ENCODE measurements at places on chromosomes 1 and 21.

DNA sequence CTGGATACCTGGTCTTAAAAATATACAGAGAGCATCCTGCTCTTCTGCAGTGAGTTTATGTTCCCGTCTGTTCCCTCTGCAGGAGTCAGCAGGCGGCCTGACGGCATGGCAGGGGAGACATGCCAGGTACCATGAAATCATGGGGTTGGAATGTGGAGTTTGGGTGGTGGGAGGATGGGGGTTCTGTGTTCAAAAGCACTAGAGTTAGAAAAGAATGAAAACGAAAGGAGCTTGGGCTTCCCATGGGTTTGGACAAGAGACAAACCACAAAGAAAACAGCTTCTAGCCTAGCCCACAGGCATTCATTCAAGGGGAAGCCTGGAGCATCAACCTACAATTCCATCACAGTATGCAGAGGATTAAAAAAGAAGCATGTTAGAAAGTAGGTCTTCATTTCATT lies 59.9 kb downstream of the WARS2 start:
- DNase-seq = no peak

GRCh38 chr1:46747683-46748288 lies 28.9 kb upstream of the EFCAB14 start:
- DNase-seq = no peak

DNA sequence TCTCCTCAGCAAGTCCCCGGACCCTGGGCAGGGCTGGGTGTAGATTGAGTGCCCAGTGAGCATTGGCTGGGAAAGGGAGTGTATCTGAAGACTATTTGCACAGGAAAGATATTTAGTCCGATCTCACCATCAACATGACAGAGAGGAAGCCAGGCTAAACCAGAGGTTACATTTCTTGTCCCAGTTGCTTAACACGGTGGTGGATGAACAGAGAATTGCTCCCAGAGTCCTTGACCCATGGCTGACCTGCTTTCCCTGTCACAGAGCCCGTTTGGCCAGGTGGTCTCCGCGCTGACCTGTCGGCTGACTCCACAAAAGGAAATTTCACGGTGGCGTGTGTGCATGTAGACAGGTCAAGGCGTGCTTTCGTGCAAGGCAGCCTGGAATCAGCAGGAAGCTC lies 83.5 kb downstream of the BEND5 start:
- DNase-seq = no peak

DNA sequence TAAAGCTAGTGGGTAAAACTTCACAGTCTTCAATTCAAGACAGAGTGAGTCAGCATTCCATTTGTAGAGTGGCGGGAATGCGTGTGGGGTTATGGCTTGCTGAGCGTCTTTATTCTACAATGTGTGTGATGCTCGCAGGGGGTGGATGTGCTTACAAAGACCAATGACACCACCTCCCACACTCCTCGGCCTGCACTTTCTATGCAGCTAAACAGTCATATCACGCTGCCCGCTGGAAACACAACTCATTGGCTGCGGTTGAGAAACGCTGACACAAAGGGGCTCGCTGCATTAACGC lies 298.5 kb downstream of the PCP4 start:
- no peak for DNase-seq

- no peak for DNase-seq
Observed at GRCh38 chr1:100893718-100894117, 924 bp downstream of the EXTL2 start.

GRCh38 chr21:37368541-37369279 lies 2.1 kb downstream of the DYRK1A start:
- no peak for DNase-seq

DNA sequence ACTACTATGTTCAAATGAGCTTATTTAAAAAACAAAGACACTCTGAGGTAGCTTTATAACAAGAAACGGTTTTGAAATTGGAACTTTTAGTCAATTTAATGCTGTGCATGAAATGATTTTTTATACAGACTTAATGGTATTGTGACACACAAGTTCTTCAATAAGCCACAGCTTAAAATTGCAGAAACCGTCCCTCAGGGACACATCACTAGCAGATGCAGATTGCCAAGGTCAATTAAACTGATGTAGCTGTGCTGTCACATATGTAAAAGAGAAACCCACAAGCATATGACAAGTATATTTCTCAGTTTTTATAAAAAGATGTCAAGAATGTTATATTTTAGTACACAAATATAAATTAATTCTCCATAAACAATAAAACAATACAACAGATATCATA lies 366.9 kb downstream of the DPYD start:
- DNase-seq = no peak

GRCh38 chr1:247548092-247548491 lies 842 bp upstream of the GCSAML start:
- DNase-seq = no peak

GRCh38 chr1:183365676-183366075 lies 52.5 kb downstream of the NMNAT2 start:
- no peak for DNase-seq

DNA sequence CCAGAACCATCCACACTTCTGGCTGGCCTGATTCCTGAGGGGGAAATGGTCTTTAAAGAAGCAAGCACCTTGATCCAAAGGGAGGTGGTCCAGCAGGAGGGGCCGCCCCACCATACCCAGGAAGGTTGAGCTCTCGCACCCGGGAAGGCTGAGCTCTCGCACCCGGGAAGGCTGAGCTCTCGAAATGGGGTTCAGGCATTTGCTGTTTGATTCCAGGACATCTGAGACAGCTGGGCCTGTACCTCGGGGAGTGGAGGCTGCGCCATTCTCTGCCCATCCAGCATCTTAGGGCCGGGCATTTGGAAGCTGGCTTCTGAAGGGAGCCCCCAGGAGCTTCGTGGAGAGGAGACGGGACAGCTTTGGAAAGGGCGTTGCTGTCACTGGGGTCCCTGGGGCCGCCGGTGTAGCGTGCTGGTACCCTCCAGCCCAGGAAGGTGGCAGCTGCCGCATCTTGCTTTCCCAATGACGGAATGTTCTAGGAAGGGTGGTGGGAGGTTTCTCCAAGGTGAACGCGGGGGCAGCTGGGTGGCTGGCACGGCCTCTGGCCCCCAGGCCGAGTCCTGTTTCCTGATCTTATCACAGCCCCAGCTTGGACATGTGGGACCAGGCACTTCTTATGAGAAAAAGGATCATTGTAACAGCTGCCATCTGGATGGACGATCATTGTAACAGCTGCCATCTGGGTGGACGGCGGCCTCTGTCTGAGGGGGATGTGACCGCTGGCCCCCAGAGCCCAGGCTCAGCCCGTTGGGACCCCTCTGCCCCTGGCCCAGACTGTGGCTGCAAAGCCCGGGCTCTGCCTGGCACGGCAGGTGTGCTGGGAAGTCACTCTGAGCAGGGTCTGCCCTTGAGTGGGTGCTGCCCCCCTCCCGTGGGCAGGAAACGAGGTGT lies 61.6 kb downstream of the COL18A1 start:
- no peak for DNase-seq

- DNase-seq = no peak
Observed at GRCh38 chr1:159492575-159493323, 43.1 kb downstream of the OR10J5 start.

DNA sequence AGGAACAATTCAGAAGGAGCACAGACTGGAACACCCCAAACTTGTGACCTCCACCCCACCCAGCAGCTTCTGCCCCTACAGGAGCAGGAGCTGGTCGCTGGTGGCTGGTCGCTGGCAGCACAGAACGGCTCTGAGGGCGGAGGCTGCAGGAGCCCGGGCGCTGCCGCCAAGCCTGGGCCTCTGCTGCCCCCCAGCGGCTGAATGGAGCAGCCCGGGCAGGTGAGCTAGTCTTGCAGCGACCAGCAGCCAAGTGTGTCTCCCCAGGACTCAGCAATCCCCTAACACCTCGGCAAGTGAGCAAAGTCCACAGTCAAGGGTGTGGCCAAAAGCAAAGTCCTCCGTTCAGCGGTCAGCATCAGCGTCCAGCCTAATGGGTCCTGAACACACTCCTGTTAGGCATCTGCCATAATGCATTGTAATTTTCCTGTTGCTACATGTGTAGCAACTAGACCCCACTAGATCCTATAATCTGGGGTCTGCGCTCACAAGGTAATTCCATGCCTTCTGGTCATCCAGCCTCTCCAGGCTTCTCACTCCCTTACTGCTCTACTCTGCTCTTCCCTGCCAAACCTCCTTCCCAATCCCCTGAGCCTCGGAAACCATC lies 12.1 kb upstream of the GJB5 start:
- peak; percentile 71 for DNase-seq

GRCh38 chr1:231808990-231809389 lies 182.4 kb downstream of the DISC1 start:
- DNase-seq = no peak

- no peak for DNase-seq
Observed at GRCh38 chr1:202659541-202659940, 50.7 kb downstream of the SYT2 start.

- no peak for DNase-seq
Observed at GRCh38 chr1:9473032-9473807, 66.0 kb upstream of the SLC25A33 start.

- DNase-seq = peak; percentile 62
Observed at GRCh38 chr1:1349256-1350012, at the start of gene DVL1. TSS of gene DVL1 (minus strand) at chr1:1349418. CDS start at chr1:1349065, 353 bp downstream.

DNA sequence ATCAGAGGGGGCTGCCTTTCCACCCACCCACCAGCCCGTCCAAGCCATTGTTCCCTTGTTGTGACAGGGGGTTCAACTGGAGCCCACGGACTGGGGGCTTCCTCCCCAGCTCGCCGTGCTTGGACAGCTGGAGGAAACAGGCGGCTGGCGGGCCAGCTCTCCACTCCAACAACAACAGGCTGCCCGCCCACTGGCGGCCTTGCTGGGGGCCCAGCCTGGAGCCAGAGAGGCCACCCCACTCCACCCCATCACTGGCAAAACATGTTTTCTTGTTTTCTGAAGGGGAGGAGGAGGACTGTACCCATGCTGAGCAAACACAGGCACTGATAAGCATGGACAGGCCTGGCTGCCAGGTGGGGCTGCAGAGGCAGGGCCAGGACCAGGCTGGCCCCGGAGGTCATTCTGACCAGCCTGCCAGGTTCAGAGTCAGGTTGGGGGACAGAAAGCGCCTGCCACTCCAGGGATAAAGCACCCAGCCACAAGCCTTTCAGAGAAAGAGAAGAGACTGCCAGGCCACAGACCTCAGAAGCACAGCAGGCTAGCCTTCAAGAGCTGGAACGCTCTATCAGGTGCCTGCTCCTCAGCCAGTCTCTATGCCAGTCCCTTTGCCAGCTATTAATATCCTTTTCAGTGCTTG lies 32.8 kb downstream of the GJA4 start:
- DNase-seq = no peak

GRCh38 chr1:164630626-164631396 lies 71.8 kb downstream of the PBX1 start:
- no peak for DNase-seq

DNA sequence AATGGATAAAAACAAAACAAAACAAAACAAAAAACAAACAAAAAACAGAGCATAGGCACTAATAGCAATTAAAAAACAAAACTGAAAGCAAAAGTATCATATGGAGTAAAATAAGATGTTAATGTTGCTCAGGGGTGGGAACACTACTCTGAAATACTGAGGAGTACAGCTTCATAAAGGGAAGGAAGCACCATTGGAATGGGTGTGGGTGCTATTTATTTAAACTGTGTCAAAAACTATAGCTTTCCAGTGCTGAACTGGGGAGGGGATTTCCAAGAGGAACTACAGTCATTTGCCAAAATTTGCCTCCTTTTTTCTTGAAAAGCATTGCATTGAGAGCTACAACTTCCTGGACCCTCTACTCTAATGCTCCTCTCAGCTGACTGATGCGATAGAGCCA lies 40.0 kb downstream of the SPTA1 start:
- DNase-seq = no peak

Measured in stimulated activated CD8-positive, alpha-beta memory T cell treated with anti-CD3 and anti-CD28 coated beads, Interleukin-2, amount 100 ng/mL, for 48 hours (primary cell).